Heart right ventricle (tissue), 16 donors: ENCODE measurements at places on chromosomes 11 and 22. TPM values are rescaled to one million over a fixed set of nuclear protein-coding genes. Genes with fewer than 3 reads are reported as not detected.

GRCh38 chr11:6402561-6402981 is 12.3 kb downstream of the SMPD1 start:
- H3K36me3 ChIP-seq = peaks cover 33% of the 10 kb centered on the region
- no peaks in the 10 kb centered on the region for H3K27me3 ChIP-seq
- DNase-seq = no peak
- H3K4me3 ChIP-seq = no peak overlapping the region

GRCh38 chr11:103484545-103484944 is 375.3 kb downstream of the DYNC2H1 start:
- no peak overlapping the region for H3K4me3 ChIP-seq
- H3K36me3 ChIP-seq = no peaks in the 10 kb centered on the region
- no peaks in the 10 kb centered on the region for H3K4me1 ChIP-seq
- no peak for DNase-seq
- H3K27me3 ChIP-seq = no peaks in the 10 kb centered on the region
- H3K27ac ChIP-seq = no peak overlapping the region

DNA sequence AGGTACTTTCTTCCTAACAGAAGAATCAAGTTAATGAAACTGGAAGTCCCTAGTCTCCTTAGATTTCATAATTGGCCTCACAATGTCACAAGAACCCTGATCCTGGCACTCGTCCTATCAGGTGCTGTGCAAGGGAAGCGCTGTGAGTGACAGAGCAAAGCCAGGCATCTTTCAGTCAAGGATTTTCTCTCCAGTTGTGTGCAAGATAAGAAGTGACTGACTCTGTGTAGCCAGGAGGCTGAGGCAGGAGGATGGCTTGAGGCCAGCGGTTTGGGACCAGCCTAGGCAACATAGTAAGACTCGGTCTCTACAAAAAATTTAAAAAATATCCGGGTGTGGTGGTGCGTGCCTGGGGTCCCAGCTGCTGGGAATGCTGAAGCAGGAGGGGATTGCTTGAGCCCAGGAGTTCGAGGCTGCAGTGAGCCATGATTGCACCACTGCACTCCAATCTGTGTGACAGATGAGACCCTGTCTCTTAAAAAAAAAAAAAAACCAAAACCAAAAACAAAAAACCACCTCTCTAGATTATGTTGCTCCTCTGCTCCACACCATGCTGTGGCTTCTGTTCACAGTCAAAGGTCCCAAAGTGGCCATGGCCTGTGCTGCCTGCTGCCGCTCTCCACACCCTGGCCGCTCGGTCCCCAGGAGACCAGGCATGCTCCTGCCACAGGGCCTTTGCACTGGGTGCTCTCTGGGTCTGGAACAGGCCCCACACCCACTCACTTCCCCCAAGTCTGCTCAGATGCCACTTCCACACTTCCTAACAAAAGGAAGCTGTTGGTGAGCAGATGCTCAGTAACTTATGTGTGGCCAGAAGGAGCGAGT is 54.2 kb upstream of the CLDN5 start:
- peaks cover 35% of the 10 kb centered on the region for H3K4me1 ChIP-seq
- H3K27me3 ChIP-seq = peaks cover 20% of the 10 kb centered on the region
- no peak for DNase-seq
- H3K27ac ChIP-seq = peak overlapping the region; percentile 70
- H3K36me3 ChIP-seq = no peaks in the 10 kb centered on the region

The TNRC6B gene
- polyA plus RNA-seq = 21.6 TPM

GRCh38 chr11:68438658-68439259 is 21.8 kb upstream of the PPP6R3 start:
- peaks cover 27% of the 10 kb centered on the region for H3K36me3 ChIP-seq
- H3K4me3 ChIP-seq = no peak overlapping the region
- no peaks in the 10 kb centered on the region for H3K27me3 ChIP-seq
- H3K4me1 ChIP-seq = peaks cover 22% of the 10 kb centered on the region
- no peak overlapping the region for H3K27ac ChIP-seq

GRCh38 chr22:45640291-45640940 is 31.2 kb upstream of the ATXN10 start:
- peaks cover 25% of the 10 kb centered on the region for H3K27me3 ChIP-seq
- no peak overlapping the region for H3K4me3 ChIP-seq
- peaks cover 3% of the 10 kb centered on the region for H3K4me1 ChIP-seq

DNA sequence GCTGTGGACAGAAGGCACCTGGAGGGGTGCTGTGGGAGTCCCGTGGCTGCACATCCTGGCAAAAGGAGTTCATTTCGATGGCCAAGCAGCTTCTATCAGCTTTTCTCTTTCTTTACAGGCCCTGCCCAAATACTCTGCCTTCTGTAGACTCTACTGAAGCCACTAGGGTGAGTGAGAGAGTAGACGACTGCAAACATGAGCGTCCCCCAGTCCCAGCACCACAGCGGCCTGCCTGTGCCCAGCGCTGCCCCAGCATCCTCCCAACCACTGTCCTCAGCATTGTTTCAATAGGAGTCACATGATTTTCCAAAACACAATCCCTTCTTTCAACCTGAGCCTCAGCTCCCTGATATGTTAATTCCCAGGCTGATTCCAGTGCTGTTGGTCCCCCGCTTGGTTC is 110.0 kb downstream of the KIRREL3 start:
- no peak for DNase-seq
- peaks cover 7% of the 10 kb centered on the region for H3K27me3 ChIP-seq
- no peak overlapping the region for H3K4me3 ChIP-seq
- H3K27ac ChIP-seq = no peak overlapping the region

DNA sequence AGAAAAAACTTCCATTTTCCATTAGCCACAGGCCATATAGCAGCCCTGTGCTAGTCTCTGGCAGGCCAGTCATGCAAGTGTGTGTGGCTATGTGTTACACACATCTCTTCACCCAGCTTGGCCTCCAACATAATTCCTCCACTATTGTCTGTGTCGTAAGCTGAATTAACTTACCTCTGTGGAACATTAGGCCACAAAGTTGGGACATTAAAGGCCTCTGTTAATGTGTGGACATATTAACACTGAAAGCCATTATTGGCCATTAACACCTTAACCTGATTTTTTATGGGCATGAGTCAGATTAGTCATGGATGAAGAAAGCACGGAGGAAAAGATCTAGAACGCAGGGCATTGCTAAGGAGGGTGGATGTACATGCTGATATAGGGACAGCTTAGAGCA is 100.1 kb downstream of the DBX1 start:
- H3K27me3 ChIP-seq = no peaks in the 10 kb centered on the region
- DNase-seq = no peak
- peak overlapping the region; percentile 8 for H3K27ac ChIP-seq
